ENCODE measurements at places on chromosomes 5 and 9. TPM values are rescaled to one million over a fixed set of nuclear protein-coding genes. Genes with fewer than 3 reads are reported as not detected.

Gene LCN9
- not detected for total RNA-seq

Gene ZNF354C
- 38.3 TPM for total RNA-seq

Gene PHF24
- total RNA-seq = 11.2 TPM

Gene AGXT2
- not detected for total RNA-seq

Gene ELL2
- total RNA-seq = 38.8 TPM

Measured in camera-type eye (tissue), 1 donor.